ENCODE measurements at places on chromosomes 12 and 14.

DNA sequence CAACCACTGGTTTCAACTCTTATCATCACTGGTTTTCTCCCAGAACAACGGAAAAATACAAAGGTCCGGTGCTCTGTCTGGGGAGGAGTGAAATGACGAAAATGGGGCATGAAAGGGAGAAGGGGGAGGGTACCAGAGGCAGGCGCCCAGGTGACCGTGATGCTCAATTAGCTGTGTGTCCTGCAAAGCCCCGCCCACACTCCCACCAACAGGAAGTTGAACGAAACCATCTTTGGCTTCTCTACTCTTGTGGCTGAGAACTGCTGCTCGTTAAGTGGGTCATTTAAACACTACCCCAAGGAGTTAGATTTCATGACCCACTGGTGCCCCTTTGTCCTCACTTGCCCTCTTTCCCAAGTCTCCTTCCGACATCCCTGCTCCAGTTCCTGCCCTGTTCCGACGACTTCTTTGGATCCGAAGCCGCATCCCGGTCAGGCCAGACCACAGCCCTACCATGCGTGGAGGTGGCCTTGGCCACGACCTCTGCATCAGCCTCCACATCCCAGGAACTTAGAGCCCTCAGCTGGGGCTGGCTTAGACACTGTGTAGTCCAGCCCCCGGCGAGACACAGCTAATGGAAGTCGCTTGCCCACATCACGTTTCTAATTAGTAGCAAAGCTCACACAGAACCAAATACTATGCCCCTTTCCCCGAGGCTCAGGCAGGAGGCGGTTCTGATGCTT lies 11.4 kb upstream of the LRTM2 start:
- DNase-seq = no peak

DNA sequence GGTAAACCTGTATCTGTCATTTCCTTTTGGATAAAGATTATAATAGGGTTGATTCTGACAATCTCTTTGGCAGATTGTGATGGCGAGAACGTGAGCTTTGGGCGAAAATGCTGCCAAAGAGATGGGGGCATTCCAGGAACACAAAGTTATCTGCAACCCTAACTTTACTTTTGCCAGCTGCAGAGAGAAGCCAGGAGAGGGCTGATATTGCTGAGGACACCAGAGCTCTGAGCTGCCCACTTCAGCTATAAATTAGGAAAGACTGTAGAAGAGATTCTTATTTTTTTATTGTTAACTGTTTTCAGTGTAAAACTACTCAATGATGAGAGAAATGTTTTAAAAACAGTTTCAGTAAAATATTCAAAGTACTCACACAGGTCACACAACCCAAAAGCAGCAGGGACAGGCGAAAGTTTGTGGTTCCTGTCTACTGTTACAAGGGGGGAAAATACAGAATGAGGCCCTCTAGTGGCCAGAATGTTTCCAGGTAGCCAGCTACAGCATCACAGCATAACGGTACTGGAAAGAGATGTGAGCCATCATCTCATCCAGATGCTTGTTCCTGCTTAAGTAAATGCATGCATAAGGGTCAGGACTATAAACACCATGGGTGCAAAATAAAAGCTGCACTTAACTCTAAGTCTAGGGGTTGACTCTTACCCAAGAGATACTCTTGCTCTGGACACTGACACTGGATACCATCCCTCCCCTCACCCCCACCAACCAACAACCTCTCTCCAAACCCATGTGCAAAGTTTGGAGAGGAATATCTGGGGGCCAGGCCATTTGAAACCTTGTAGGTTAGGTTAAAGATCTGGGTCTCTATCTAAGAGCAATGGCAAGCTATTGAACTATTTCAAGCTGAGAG lies 498.4 kb downstream of the RMST start:
- DNase-seq = no peak

DNA sequence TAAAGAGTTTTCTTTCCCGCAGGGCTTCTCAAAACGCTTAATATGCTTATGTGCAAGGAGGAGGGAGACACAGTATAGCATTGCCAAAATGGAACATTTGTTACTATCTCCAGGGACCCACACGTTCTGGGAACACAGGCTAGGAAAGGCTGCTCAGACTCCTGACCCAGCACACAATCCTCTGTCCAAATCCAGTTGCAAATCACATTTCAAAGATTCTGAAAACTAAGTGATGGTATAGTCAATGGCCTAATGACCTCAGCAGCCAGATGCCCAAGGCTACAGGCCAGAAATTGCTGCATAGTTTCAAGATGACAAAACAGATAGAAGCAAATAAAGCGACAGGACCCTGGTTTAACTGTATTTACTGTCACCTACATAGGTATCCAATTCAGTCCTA lies 97.0 kb upstream of the GRIP1 start:
- no peak for DNase-seq

GRCh38 chr14:85118274-85118673 lies 411.7 kb upstream of the FLRT2 start:
- DNase-seq = no peak

DNA sequence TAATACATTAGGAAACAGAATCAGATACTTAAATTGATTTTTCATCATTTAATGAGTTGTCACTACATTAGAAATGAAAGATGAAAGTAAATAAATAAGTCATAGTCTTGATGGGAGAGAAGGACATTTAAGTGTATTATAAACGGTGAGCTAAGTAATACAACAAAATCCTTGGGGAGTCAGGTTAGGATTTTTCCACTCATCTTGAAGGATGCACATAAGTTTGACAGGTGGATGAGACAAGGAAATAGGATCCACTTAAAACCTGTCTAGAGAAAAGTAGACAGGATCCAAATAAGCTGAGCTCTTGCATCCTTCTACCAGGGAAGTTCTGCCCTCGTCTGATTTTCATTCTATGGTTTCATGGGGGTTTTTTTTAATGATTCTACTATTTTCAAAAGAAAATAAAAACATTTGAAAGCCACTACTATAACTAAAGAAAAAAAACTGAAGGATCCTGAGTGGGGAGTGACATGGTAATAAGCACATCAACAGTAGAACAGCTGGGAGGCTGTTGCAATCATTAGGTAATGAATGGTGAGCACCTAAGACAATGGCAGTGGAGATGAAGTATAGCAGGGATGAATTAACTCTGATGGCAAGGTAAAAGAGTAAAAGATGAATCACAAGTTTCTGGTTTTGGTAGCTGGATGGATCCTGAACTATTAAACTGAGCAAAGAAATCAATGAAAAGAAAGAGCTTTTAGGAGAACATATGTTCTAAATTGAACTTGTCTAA lies 17.0 kb downstream of the CEP128 start:
- no peak for DNase-seq

DNA sequence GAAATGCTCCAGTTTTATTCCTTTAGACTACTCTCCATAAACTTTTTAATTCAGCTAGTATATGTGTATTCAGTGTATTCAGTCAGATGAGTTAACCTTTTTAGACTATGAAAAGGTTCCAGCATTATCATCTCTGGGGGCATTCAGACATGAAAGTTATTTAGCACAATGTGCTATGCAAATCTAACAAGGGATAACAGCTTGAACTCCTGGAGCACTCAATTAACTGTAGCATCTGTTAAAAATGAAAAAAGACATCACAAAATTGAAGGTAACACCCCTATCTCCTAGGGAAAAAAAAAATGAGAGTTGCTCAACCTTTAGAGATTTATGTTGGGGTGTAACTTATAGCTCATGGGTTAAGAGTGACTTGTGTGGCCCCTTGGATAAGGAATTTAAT lies 211.5 kb downstream of the PHLDA1 start:
- DNase-seq = no peak

GRCh38 chr14:70192915-70193314 lies 4.2 kb upstream of the SLC8A3 start:
- DNase-seq = no peak

- no peak for DNase-seq
These were observed 5.2 kb downstream of the PPM1A start for GRCh38 chr14:60254176-60254575.

DNA sequence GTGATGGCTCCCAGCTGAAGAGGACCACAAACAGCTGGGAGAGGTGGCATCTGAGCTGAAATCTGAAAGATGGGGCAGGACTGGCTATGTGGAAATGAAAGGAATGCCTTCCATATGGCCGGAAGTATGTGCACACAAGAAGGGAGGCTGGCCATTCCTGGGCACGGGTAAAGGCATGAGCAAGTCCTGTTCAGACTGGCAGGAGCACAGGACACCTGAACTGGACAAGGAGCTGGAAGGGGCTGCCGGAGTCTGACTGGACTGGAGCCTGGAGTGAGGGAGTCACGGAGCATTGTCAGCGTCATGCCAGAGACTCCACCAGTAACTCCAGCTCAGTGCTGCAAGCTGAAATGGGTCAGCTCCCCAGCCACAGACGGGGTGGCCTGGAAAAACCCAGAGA lies 11.9 kb upstream of the TC2N start:
- DNase-seq = no peak

DNA sequence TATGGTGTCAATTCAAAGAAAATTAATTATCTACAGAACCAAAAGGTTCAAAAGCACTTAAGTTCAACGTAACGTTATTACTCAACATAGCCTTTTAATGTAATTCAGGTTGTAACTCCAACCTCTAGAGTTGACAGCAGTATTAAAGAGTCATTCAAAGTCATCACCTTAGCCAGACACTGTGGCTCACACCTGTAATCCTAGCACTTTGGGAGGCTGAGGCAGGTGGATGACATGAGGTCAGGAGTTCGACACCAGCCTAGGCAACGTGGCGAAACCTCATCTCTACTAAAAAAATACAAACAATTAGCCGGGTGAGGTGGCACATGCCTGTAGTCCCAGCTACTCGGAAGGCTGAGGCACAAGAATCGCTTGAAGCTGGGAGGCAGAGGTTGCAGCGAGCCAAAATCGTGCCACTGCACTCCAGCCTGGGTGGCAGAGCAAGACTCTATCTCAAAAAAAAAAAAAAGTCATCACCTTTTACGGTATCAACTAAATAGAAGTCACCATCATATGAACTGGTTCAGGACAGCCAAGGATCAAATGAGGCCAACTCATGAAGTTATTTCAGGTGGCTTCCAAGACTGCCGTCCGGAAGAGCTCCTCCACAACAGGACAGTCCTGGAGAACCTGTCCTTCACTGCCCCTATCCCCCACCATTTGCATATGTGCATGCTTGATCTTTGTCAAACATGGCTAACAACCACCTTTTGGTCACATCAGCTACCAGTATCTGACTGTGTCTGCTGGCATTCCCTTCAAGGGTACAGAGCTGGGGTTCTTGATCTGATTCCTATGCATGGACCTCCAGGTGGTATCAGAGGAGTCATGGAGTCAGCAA lies 4.2 kb downstream of the PPTC7 start:
- DNase-seq = no peak

- no peak for DNase-seq
These were observed 46.2 kb downstream of the SLC38A1 start for GRCh38 chr12:46222636-46223035.

DNA sequence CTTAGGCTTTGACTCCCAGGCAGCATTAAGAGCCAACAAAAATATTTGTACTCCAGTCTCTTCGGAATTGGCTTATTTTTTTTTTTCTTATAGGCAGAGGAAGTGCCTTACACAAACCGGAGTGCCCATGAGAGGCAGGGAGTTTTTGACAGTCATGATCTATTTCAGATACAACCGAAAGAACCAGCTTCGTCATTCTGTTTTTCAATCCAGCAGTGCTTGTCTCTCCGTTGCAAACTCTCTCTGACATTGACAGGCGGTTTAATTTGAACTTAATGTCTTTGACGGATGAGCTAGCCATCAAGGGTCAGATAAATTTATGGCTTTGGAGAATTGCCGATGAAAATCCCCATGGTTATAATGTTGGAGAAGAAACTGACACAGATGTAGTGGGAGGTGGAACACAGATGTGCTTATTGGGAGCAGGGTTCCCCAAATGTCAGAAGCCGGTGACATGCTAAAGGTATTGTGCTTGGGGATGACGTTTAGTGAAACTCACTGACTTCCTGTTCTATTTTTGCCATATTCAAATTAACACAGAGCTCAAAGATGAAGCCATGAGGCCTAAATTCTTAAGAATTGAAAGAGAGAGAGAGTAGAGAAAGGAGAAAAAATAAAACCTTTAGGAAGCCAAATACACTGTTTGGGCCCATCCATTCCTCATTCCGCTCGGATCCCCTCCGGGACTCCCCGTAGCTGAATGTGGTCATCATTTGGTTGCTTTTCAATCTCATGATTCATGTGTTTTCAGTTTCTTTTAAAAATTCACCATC lies 59.7 kb downstream of the PLXNC1 start:
- DNase-seq = no peak

DNA sequence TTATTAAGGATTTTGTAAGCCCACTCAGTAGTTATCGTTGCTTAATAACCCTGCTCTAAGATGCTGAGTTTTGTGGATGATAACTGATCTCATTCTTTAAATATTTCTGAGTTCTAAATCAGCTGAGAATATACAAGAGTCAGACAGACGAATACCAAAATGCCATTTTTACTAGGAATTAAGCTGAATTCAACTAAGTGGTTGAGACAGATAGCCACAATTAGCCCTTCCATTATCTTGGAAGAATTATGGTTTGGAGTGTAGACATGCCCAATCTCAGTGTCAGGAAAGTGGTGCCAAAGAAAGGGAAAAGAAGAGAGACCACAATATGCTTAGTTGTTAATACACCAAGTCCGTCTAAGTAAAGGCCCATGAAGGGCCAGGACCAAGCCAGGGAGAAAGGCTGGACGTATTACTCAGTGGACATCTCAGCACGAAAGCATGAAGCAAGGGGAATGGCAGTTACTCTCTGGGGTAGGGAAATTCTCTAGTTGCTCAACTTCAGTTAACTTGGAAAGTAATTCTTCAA lies 58.6 kb downstream of the KCNA5 start:
- DNase-seq = no peak

DNA sequence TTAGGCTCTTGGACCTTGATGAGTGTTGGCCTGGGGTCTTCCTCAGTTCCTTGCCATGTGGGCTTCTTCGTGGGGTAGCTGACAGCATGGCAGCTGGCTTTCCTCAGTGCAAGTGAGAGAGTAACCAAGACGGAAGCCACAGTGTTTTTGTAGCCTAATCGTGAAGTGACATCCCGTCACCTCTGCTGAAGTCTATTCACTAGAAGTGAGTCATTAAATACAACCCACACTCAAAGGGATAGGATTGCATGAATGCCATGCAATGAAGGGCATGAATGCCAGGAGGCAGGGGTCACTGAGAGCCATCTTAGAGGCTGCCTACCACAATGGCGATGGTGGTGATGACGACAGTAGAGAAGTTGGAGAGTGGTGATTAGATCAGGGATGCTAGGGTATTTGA lies 13.5 kb upstream of the ASIC1 start:
- no peak for DNase-seq

DNA sequence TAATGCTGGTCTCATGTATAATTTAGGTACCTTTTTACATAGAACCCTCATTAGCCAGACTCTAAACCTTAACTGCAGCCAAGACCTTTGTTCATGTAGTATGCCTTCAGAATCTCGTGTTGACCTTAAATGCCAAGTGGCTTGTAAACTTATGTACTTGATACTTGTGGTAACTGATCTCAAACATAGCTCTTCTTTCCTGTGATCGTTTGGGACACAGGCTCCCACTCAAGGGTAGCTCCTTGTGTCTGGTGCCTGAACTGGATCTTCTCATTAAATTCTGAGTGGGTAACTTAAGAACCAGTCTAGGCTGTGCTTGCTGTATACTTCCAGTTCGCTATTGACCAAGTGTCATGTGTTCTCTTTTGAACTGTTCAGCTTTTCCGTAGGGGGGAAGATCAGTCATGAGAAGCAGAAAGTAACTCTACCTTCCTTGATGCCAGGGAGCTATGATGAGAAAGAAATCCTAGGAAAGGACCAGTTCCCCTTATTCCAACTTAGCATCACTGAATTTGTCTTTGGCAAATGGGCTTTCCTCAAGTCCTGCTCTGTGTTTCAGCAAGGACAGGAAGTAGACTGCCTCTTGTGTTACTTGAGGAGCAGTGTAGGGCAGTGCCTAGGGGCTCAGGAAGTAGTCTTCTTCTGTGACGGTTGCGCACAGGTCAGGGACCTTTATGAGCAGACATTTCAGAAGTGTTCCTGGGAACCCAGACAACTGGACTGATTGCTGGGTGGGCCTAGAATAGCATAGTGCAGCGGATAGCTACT lies 2.5 kb downstream of the LGALS3 start:
- no peak for DNase-seq
